ENCODE measurements at places on chromosomes 5 and 9.
A peak's percentile ranks its signal among the peaks of the same experiment; 100 is the strongest.

GRCh38 chr5:135318037-135318436, 81.0 kb downstream of the MACROH2A1 start:
- no peak for DNase-seq

- DNase-seq = no peak
Observed at GRCh38 chr5:57825031-57825686, 342.5 kb upstream of the ACTBL2 start.

- DNase-seq = no peak
Observed at GRCh38 chr5:177357146-177357458, 622 bp upstream of the RGS14 start.

GRCh38 chr9:20112205-20112783, 323.5 kb upstream of the SLC24A2 start:
- DNase-seq = no peak

GRCh38 chr5:142053426-142054151, 40.8 kb upstream of the GNPDA1 start:
- DNase-seq = peak; percentile 65

GRCh38 chr5:78492224-78492623, 131.8 kb downstream of the SCAMP1 start:
- DNase-seq = no peak

DNA sequence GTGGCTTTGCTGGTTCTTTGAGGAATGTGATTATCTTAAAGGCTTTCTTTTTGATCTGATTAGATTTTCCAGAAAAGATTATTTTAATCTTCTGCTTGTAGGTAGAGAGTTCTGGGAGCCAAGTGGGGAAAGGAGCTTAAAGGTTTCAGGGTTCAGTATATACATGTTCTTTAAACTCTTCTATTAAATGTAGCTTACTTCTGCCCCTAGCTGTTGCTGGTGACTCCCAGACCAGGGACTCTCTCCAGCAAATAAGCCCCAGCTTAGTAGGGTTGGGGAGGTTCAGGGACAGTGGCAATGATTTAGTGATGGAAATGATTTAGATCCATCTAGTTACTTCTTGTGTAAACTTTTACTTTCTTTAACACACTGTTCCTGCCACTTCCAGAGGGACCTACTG, 72.2 kb downstream of the SLC12A2 start:
- no peak for DNase-seq

DNA sequence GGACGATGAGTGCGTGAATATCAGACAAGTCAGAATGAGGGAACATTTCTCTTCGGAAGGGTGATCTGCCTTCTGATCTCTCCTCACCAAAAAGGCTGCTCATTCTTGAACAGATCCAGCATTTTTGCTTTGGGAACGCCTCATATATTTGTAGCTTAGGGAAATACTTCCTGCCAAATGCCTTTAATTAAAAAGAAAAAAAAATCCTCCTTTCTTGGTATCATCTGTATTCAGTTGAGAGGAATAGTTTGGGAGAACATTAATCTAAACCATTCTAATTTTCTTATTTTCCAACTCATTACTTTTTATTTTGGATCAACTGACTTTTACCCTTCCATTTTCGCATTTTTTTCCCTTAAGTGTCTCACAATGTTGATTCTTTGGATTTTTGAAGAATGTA, 163.4 kb downstream of the SNX18 start:
- no peak for DNase-seq

GRCh38 chr5:146336197-146336596, 2.4 kb upstream of the POU4F3 start:
- DNase-seq = no peak

- DNase-seq = no peak
Observed at GRCh38 chr5:115274584-115274983, 11.9 kb upstream of the PGGT1B start.

DNA sequence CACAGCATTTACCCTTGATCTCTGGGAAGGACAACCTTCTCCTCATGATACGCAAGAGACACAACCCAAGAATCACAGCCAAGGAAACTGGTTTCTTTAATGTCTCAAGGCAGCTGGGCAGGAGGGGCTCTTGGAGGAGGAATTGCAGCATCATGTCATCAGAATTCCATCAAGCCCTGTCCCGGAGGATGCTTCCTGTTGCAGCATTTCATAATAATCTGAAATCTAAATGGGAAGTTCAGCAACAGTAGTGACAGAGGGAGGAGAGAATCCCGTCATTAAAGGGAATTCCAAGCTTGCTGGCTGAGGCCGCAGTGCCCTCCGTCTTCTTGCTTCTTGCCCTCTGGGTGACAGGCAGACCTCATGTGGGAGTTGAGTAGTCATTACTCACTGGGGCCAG, 192.7 kb downstream of the TENT4A start:
- no peak for DNase-seq

DNA sequence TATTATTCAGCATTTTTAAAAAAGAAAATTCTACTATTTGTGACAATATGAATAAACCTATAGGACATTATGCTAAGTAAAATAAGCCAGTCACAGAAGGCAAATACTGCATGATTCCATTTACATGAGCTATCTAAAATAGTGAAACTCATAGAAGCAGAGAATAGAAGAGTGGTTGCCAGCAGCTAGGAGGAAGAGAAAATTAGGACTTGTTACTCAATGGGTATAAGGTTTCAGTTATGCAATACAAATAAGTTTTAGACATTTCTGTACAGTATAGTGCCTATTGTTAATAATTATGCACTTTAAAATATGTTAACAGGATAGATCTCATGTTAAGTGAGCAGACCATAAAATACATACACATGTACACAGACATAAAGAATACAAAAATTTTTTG, 73.8 kb upstream of the SPINK5 start:
- DNase-seq = no peak

DNA sequence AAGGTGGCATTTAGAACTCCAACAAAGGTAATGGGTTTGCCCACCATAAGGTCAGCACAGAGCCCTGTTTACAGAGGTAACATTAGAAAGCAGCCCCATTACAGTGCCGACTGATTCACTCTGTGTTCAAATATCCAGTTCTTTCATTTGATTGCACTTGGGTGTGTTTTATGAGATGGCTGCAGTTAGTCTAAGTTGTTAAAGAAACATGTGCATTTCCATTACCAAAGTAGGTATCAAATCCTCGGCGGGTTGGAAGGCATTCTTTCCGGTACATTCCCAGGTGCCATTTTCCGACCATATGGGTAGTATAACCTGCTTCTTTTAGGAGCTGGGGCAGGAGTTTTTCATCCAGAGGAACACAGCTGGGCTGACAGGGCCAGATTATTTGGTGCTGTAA, 16.3 kb downstream of the ARSB start:
- no peak for DNase-seq

DNA sequence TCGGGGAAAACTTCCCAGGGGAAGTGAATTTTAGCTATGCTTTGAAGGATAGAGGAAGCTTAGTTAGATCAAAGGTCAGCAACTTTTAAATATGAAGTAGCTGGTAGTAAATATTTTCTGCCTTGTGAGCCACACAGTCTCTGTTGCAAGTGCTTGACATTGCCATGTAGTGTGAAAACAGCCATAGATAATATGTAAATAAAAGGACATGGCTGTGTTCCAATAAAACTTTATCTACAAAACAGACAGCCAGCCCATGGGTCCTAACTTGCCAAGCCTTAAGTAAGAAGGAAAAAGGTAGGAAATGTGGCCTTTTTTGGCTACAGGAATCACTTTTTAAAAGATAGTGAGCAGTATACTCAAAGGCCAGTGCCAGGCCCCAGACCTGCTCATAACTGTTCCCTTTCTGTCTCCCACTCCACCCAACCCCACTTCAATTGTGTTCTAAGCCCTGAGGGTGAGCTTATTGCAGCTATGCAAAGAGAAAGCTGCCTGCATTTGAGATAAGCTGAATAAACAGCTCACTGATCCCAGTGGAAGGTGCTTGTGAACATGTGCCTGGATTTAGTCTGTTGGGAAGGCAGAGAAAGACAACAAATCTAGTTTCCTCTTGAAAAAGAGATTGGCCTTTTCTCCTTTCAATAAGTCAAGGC, 113.0 kb upstream of the TRIM32 start:
- no peak for DNase-seq

- no peak for DNase-seq
Observed at GRCh38 chr9:124427281-124427680, 12.0 kb upstream of the PSMB7 start.

GRCh38 chr9:85959955-85960354, 19.0 kb downstream of the NAA35 start:
- no peak for DNase-seq

DNA sequence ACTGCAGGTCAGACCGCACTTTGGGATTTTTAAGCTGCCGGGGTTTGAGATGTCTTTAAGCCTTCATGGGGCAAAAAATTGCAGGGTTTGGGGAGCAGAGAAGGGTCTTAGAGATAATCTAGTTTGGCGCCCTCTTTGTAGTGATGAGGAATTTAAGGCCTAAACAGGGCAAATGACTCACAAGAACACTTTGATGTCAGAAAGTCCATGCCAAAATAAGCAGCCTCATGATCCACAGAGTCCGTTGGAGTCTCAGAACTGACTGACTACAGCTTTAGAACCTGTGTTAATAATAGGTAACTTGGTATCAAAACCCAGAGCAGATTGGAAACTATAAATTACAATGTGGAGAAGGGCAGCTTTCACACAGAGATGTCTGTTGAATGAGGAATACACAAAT, 35.9 kb upstream of the PTGS1 start:
- no peak for DNase-seq

- no peak for DNase-seq
Observed at GRCh38 chr5:155953335-155953734, 373.6 kb upstream of the SGCD start.

DNA sequence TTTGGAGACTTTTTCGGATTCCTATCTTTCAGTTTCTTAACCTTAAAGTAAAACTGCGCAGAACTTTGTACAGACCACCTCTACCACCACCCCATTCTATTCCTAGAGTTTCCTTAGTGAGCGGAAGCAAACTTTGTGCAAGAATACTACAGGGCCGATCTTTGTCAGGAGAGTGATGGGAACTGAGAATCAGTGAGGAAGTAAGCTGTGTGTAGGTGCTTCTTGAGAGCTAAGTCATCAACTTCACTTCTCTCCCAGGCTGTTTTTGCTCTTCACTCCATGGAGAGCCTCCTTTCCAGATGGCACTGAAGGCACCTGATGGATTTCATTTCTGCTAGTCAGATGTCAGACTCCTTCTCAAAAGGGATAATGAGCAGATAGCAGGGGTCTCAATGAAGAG, 127.3 kb downstream of the SPATA31D1 start:
- no peak for DNase-seq

DNA sequence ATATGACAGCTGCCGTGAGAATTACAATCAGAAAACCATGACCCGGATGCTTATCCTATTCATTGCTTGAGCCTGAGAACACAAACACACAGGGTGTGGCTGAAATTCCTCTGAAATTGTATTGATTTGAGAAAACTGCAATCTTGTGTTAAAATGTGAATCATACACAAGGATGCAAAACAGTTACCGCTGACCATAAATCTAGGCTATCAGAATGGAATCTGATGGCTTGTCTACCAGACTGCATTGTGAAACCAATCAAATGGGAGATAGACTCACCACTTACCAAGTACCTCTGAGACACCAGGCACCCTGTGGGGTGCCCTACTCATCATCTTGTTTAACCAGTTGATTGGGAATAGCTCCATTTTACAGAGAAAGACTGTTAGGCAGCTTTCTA, 188.7 kb upstream of the MSX2 start:
- no peak for DNase-seq

DNA sequence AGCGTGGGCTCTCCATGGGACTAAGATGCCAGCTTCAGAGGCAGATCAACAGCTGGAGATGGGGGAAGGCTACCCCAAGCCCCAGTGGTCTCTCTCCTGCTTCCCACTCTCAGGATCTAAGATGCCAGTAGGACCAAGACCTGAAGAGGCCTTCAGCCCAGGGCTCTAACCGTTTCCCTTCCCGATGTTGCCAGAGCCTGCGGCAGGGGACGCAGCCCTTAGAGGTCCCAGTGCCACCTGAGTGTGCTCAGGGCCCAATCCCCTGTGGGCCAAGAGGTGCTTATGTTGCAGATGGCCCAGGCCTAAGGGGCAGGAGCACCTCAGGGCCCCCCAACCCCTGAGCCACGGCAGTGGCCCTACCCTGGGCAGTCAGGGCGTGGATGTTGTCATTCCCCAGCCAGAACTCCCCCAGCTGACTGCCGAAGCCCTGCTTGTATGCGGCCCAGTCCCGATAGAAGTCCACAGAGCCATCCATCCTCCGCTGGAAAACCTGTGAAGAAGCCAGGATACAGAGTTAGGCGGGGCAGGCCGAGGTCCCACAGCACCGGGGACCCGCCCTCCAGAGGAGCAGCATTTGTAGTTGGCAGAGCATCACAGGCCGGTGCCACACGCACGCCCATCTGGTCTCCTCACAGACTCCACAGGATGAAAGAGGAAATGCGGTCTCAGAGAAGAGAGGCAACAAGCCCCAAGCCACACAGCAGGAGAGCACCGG, 5.4 kb downstream of the FCN1 start:
- DNase-seq = no peak

GRCh38 chr9:85502815-85503655, 238.7 kb downstream of the AGTPBP1 start:
- DNase-seq = no peak

- no peak for DNase-seq
Observed at GRCh38 chr5:179991106-179991505, 80.5 kb downstream of the RNF130 start.

DNA sequence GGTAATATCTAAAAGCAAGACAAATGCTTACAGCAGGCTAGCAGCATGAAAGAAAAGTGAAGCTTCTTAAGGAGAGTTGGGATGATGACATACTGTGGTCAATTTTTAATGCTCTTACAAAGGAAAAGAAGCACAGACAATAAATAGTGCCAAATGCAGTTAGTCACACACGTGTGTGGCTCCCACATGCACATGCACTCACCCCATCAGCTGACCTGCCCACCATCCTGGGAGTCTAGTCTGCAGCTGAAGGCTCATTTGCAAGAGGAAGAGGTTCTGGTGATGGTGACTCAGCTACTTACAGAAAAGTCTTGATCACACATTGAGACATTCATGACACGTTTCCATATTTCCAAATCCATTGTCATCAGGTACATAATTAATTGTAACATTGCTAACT, 129.3 kb downstream of the MRPL36 start:
- no peak for DNase-seq

Data from lower leg skin (tissue), 4 donors.